COR-L47 (cell line): ENCODE measurements at places on chromosomes 2 and 18.

GRCh38 chr2:171541202-171541887 is 19.1 kb downstream of the CYBRD1 start:
- peak; percentile 65 for DNase-seq

- DNase-seq = no peak
Observed at GRCh38 chr2:96498021-96498431, 7.1 kb downstream of the NEURL3 start.

DNA sequence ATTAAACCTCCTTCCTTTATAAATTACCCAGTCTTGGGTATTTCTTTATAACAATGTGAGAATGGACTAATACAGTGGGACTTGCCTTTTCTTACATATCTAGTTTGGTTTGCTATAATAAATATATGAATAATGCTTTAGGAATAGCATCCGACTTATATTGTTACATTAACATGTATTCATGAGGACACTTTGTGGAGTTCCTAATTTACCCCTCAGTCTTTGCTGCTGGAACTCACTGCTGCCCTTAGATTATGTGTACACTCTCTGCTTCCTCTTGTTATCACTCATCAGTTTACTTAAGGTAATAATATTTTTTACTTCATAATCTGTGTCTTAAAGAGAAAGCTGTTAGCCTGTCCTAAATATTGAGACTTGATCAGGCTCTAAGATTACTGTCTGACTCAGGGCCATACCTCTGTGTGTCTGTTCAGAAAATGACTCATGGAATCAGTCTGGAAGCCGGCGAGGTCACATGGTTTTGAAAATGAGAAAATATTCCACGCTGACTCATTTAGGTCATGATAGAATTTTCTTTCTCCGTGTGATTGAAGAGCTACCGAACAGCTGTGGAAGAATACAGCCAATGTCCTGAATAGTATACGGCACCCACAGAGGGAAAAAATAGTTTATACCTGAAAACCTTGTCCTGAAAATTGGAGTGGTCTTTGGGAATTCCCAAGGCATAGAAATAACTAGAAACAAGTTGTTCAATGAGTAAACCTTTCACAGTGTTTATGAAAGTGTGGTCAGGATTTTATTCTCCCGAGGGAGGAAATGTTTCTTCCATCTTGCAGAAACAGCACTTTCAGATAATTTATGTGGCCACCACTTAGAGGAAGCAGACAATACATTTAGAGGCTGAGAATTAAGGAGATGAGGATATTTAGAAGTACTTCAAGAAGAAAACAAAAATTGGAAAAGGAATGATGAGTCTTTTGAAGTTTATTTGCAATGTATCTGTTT is 156.4 kb downstream of the DSEL start:
- no peak for DNase-seq

DNA sequence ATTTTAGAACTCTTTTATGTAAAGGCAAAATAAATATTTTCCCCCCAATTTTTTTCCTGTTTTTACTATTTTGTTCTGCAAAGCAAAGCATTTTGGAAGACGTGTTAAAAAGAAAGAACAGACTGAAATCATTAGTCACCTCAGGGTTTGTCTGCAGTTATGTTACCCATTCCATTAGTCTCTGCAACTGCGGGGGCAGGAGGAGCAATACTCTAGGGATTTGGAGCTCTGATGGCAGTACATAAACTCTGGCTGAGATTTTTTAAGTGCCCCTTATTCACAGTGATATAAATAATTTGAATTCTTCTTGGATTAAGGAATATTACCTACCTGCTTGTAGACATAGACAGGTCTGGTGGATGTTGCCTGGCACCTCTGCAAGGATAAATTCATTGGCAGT is 88.0 kb upstream of the CELF4 start:
- no peak for DNase-seq

- no peak for DNase-seq
Observed at GRCh38 chr2:172571245-172571644, 15.4 kb downstream of the PDK1 start.

DNA sequence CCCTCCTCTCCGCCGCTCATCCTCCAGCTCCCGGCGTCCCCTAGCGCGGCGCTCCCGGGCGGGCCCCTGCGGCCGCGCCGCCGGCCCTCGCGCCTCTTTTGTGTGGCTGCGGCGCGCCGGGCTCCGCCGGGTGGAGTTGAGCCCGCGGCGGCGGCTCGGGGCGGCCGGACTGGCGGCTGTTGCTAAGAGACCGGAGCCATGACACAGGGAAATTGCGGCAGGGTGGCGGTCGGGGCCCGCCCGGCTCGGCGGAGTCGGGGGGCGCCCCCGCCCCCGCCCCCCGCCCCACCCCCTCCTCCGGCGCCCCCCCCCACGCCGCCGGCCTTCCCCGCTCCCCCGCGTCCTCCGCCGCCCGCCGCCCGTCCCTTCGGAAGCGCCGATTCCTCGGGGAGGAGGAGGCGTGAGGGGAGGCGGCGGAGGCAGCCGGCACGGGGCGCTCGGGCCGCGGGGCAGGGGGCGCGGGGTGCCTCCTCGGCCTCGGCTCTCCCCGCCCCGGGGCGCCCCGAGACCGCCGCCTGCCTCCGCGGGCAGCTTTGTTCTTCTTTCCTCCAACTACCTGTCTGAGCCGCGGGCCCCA is at the start of gene TMEM200C:
Gene TMEM200C, minus strand, starts transcription at position 224 of the 577 bp plus-strand sequence. CDS start 3,459 bp downstream, outside the sequence.
- DNase-seq = peak; percentile 67

GRCh38 chr2:239927424-239927981 is 97.6 kb downstream of the NDUFA10 start:
- no peak for DNase-seq

DNA sequence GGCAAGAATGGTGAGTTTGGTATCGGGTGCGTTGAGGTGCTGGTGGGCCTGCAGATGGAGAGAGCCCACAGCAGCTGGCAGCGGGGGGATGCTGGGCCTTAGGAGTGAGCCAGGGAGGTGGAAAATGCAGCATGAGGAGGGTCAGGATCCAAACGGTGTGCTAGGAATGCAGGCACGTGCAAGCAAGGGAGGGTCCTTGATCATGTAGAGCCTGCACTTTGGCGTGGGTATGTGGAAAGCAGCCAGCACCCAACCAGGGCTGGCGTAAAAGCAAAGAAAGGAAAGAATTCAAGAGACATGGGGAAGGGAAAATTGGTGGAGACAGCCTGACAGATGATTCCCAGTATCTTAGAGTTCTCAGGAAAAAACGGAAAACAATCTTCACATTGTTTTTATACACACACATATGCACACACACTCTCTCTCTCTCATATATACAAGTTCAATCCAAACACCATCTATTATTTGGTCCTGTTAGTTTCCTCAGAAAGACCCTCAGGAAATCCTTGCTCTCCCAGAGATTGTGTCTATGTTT is 46.3 kb downstream of the LTBP1 start:
- no peak for DNase-seq
